Thyroid gland (tissue), 4 donors: ENCODE measurements at places on chromosomes 1 and 21.

- no peak for DNase-seq
Observed at GRCh38 chr1:90452491-90452890, 264.6 kb downstream of the BARHL2 start.

DNA sequence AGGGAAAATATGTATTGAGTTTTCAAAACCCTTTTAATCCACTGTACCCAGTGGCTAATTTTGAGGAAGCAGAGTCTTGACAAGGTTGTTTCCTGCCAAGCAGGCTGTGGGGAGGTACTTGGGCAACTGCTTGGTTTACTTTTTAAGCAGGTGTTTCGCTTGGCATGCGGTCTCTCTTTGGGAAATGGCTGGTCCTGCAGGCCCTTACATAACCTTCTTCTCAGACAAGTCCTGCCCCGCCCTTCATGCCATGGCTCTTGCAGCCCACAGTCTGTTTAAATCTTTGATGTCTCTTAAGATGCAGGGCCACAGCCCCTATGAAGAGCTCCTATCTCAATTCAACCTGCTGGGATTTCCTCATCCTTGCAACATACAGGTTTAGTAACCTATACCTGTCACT lies 36.0 kb upstream of the ABCD3 start:
- peak; percentile 87 for DNase-seq

DNA sequence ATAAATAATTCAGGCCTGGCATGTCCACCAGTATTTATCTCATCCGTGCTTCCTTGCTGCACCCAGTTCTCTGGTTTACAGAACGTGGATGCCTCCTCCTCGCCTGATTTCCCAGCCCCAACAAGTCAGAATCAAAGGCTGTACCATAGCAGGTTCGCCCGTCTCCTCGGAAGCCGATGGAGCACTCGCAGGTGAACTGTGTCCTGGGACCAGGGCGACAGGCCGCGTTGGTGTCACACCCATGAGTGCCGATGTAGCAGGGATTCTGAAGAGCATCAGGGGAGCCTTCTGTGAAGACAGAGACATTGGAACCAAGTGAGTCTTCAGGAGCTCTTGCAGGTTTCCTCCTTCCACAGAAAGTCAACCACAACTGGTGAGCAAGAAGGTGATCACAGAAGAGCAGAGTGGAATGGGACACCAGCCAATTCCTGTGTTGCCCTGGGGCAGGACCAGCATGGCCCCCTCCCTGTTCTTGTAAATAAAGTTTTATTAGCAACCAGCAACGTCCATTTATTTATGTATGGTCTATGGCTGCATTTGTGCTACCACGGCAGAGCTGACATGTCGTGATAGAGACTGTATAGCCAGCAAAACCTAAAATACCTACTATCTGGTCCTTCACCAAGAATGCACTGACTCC lies 40.8 kb downstream of the NID1 start:
- DNase-seq: no peak

- DNase-seq: no peak
Observed at GRCh38 chr1:44242746-44243145, 29.5 kb downstream of the DMAP1 start.

DNA sequence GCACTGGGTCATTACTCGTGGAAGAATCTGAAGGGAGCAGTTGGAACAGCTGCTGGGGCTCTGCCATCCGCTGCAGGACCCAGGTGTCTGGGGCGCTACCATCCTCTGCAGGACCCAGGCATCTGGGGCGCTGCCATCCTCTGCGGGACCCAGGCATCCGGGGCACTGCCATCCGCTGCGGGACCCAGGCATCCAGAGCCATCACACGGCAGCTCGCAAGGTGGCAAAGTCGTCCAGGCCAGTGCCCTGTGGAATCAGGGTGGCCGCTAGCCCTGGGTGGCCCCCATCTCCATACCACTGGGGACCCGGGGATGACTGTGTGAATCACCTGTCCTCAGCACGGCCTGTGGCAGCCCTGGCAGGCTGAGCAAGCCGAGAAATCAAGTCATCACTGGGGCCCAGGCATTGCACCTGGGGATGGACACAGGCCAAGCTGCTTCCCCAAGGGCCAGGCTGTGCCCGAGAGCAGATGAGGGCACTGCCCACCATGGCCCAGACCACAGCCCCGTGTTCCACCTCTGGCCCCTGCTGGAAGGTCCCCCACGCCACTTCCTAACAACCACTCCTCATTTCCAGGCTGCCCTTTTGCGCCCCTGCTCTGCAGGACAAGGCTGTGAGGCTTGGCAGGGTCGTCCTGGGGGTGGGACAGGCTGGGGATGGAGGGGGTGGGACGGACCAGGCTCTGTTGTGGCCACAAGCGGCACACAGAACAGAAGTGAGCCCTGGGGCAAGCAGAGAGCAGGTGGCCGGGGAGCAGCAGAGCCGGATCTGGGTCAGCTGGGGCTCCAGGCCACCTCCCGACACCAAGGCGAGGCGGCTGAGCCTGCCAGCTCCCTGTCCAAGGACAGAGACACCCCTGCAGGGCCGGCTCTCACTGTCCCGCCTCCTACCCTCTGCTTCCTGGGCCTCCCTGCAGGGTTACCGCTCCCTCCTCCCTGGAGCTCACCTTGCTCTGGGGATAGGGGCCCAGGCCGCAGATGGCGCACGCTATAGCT lies 12.7 kb downstream of the GABRD start:
- DNase-seq: no peak
